ENCODE measurements at places on chromosomes 3 and 15. TPM values are rescaled to one million over a fixed set of nuclear protein-coding genes. Genes with fewer than 3 reads are reported as not detected.

- no peak for DNase-seq
Observed at GRCh38 chr15:41928637-41929620, 35.1 kb upstream of the SPTBN5 start.

DNA sequence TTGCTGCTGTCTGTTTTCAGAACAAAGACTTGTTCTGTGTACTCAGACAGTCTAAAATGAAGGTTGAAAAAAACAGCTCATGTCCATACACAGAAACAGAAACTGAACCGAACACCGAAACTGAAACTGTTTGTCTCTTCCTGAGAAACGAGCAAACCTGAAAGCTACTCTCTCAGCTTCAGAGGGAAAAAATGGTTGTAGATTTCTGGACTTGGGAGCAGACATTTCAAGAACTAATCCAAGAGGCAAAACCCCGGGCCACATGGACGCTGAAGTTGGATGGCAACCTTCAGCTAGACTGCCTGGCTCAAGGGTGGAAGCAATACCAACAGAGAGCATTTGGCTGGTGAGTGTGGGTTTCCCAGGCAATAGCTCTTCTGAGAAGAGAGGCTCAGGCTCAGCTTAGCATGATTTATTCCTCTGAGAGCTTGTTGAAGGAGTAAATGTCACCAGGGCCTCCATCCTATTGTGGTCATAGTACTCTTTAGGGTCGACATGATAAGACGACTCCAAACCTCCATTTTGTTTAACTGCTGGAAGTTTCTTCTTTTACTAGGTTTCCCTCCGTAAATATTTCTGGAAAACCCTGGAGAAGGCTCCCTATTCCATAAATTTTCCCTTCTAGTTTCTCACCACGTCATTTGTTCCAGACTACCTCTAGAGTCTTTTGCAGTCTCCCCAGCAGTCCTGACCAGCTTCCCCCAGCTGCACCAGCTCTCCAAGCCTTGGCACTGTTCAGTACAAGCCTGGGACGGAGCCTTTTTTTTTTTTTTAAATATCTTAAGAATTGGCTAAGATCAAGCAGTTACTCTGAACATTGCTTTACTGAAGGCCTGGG is at the start of gene RTP4:
Gene RTP4 (plus strand): TSS at position 135 of the 838 bp plus-strand sequence. CDS start 57 bp downstream, at position 192.
- no peak for DNase-seq

GRCh38 chr15:36778531-36778930 is 199.1 kb downstream of the CDIN1 start:
- no peak for DNase-seq

DNA sequence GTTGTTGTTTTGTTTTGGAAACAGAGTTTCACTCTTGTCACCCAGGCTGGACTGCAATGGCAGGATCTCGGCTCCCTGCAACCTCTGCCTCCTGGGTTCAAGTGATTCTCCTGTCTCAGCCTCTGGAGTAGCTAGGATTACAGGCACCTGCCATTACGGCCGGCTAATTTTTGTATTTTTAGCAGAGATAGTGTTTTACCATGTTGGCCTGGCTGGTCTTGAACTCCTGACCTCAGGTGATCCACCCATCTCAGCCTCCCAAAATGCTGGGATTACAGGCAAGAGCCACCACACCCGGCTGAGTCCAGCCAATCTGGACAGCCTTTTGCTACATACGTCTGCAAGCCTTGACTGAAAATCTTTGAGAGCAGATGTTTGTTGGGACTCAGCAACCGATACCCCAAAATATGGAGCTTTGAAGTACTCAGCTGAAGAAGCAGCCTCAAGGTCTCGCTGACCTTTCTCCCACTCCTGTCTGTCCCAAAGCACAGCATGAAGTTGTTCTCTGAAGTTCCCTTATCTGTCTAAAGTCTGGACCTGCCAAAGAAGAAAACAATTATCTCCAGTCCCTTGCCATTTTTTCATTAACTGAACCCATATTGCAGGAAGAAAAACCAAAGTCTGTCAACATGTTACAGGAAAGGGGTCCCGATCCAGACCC is 9.6 kb upstream of the NUP210 start:
- no peak for DNase-seq

DNA sequence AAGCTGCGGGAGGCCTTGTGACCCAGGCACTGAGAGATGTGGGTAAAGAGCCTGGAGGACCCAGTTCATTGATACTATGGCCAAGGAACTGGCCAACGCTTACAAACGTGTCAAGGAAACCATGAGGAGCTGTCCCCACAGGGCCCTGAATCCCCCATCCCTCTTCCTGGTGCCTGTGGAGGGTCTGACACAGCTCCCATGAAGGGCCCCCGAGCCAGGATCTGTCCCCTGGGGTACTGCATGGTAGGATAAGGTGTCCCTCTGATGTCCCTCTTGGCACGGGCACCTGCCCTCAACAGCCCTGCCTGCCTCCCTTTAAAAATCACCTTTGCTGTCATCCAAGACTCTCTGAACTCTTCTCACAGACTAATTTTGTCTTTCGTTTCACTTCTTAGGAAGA is 122.4 kb downstream of the ADCY5 start:
- no peak for DNase-seq

DNA sequence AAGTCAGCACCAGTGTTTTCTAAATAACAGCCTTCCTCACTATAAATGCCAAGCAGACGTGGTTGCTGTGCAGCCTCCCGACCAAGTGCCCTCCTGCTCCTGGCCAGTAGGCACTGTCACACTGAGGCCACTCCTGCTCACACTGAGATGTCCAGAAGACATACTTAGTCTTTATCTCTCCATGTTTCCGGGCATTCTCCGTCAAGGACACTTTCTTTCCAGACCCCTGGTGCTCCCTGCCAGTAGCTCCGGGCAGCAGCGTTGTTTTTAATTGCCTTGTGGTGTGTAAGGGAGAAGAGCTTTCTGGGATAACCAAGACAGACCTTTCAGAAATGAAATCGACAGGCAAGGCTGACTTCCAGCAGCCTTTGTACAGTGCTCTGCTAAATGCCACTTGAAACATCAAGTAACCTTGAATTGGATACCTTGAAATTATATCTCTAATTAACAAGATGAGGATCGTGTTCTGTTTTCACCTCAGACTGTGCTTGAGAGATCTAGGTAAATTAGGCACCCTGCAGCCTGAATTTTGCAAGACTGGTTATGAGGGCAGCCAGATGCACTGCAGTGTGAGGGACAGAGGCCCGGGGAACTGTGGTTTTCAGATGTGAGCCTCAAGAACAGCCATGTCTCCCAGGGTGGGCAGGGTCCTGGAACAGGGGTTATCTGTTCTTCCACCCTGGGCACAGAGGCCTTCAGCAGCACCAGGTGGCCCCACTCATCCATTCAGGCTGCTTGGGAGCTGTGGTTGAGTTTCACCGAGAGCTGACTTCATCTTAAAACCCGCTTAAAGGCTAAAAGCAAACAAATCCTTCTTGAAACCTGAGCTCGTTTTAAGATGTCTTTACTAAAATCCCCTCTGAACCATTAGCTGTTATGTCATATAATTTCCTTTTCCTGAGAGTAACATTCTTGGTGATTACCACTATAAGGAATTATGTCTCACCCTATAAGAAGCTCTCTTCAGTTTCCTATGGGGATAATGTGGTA is 105.5 kb upstream of the IL12A start:
- DNase-seq: peak; percentile 22

- DNase-seq: no peak
Observed at GRCh38 chr15:100926258-100926657, 7.1 kb downstream of the LRRK1 start.

Gene CALML4
- total RNA-seq: 4.1 TPM

- no peak for DNase-seq
Observed at GRCh38 chr3:139555249-139555648, 15.7 kb upstream of the RBP1 start.

DNA sequence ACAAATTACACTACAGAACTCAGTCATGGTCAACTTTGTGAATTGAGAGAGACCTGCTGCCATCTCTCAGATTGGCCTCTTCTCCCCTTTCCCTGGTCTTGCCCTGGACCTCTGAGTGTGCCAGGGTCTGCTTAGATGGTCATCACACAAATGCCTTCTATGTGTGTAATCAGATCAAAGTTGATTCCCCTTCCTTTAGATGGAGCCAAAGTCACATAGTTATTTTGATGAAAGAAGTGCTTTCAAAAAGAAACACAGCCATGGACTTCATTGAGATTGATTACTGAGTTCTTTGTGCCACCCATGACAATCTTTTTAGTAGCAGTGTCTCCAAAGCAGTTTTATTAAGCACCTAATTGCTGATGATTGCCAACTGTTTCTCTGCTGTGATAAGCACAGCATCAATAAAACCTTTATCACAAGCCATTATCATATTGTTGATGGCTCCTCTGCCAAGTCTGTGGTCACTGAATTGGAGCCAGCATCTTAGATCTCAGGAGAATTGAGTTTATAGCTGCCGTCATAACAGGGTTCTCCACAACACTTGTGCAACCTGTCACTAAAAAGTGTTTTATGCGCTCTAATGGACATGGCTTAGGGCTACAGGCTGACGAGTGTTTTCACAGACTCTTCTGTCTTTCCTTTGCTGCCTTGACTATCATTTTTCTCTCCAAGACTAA is 149.7 kb upstream of the NUDT16 start:
- no peak for DNase-seq

GRCh38 chr3:26731843-26732242 is 109.3 kb downstream of the LRRC3B start:
- no peak for DNase-seq

DNA sequence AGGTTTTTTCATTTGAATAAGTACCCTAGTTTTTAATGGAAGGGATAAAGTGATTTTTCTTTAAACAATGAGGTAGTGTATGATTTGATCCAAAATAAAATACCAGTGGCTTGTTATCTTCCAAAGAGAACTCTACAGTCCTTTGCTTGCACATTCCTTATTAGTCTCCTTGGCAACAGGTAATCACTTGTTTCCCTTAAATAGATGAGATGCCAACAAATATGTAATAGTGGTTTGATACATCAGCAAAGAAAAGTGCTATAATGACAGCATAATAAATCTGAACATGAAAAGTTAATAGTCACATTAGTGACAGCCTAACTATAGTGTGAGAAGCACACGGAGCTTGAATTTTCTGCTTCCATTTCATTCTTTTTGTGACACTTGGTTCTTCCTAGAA is 360.2 kb downstream of the ZNF385D start:
- no peak for DNase-seq

DNA sequence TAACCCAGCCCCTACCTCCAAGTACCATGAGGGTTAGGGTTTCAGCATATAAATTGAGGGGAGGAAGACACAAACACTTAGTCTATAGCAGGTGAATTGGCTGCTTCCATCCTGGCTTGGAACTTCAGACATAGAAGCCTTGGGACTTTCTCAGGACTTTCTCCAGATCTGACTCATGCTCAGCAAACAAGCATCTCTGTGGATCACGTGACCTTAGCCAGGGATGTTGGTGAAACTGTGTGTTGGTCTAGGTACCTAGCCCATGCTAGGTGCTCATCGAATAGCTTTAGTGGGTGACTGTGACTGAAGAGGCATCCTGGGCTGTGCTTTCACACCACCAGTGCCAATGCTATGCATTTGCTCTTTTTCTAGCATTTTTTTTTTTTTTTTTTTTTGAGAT is 58.9 kb downstream of the CD47 start:
- DNase-seq: no peak

DNA sequence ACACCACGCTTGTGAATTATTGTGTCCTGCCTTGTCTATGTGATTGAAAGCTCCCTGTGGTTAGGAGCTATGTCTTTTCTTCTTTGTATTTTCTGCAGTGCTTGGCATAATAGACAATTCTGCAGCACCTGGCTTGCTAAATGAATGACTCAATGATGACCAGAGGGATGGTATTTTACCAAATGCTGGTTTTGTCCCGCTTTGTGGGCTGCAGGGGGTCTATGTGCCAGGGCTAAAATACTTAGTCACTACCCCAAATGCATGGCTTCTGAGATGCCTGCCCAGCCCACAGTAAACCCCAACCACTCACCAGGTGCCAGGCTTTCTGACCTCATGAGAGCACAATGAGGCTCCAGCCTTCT is 50.9 kb downstream of the BOC start:
- DNase-seq: no peak

- DNase-seq: no peak
Observed at GRCh38 chr3:52432225-52432624, 12.7 kb downstream of the SEMA3G start.

DNA sequence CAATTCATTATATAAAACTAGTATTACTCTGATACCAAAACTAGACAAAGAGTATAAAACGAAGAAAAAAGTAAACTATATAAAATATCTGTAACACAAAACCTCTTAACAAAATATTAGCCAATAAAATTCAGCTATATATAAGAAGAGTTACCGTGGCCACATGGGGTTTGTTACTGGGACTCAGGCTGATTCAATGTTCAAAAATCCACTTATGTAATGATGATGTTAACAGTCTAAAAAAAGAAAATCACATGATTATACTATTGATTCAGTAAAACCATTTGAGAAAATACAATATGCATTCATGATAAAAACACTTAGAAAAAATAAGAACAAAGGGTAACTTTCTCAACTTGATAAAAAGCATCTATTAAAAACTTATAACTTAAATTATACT is 18.3 kb downstream of the P2RY1 start:
- no peak for DNase-seq
